ENCODE measurements at places on chromosomes 7 and 10.

DNA sequence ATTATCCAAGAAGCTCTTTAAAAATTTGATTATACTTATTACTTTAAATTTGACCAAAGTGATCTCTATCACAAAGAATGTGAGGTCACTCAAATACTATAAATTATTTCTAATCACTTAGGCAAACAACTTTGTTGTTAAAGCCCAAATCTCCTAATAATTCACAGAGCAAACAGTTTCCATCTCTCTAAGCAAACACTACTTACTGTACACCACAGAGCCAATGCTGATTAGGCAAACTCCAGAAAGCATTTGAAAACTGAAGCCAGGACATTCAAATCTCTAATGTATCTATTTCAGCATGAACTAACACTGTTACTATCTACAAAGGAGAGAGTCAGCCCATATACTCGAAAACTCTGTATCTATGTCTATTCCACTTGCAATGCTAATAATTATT is 107.1 kb downstream of the RNF32 start:
- no peak for DNase-seq

DNA sequence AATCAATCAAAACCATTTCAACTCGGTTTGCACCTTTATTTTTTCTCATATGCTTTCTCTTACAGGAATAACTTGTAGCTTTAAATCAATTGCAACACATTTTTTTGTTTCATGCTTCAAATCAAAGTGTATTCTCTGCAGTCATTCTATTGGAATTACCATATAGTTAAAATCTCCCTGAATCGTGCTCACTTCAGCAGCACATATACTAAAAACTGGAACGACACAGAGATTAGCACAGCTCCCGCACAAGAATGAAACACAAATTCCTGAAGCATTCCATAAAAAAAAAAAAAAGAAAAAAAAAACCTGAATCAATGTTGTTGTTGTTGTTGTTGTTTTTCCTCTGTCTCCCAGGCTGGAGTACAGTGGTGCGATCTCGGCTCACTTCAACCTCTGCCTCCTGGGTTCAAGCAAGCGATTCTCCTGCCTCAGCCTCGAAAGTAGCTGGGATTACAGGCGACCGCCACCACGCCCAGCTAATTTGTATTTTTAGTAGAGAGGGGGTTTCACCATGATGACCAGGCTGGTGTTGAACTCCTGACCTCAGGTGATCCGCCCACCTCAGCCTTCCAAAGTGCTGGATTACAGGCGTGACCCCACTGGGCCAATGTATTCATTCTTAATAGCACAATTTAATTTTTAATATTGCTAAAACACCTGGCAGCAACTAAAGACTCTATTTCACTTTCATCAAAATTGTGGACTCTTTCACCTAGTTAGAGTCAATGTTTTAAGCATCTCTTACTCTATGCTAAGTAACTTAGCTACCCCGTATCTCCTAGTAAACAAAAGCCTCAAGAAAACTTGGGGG is 26.3 kb downstream of the ANKRD61 start:
- no peak for DNase-seq

DNA sequence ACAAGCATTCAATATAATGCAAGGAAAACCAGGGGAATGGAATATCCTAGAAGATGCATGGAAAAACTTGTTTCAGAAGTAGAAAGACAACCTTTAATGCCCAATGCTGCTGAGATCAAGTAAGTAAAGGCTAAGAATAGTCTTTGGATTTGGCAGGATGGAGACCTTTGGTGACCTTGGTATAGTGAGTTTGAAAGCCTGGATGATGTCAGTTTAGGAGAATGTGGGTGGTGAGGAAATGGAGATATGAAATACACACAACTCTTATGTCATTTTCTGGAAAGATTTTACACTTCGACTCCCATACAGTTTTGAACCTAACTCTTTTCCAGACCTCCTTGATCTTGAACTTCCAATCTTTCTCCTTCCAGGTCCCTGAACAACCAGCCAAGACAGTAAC is 185.7 kb downstream of the TFEC start:
- no peak for DNase-seq

DNA sequence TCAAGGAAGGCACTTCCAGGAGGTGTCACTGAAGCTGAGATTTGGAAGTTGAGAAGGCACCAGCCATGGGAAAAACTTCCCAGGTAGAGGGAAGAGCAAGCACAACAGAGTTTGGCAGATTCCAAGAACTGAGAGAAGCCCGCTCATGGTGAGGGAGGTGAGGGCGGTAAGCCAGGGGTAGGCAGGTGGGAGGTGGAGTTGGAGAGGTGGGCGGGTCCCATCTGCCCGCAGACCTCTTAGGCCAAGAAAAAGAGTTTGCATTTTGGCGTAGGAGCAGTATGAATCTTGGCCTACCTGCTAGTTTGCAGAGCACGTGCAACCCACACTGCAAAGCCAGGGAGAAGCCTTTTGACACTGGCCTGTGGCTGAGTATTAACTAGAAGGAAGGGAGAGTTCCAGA is 18.8 kb downstream of the FRMPD2 start:
- DNase-seq, result no peak

- DNase-seq, result no peak
Observed at GRCh38 chr10:43061760-43062159, 15.1 kb upstream of the RET start.

GRCh38 chr10:37535459-37536246 is 321.8 kb downstream of the ZNF248 start:
- no peak for DNase-seq

DNA sequence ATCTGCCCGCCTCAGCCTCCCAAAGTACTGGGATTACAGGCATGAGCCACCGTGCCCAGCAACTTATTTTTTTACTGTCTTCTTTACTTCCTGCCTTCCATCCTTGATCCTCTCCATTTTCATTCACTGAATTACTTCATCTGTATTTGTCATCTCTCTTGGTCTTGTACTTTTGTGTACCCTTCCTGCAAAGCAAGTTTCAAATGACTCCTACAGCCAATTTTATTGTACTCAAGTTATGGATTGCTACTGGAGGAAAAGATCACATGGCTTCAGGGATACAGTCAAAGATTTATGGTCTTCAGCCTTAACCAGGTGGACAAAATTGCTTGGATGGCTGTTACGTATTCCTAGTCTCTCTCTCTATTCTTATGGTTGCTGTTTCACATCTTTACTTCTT is 22.6 kb downstream of the SEPTIN7 start:
- DNase-seq, result no peak

GRCh38 chr10:114930320-114930719 is 7.7 kb upstream of the TRUB1 start:
- DNase-seq, result no peak
